ENCODE measurements at places on chromosomes 12 and 14.

DNA sequence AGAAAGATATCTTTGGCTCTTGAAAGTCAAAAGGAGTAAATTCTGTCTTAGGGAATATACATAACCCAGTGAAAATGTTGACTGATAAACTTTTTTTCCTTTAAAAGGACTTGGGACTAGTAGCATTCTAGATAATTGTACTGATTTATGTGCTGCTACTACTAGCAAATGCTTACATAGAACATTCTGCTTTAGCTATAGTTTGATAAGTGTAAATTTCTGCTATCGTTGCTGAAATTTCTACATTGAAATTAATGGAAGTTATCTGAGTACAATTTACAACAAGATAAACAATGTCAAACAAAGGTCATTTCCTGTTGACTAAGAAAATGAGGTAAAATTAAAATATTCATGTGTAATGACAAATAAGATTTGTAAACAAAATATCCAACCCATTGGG is 48.3 kb upstream of the CNTN1 start:
- no peak for DNase-seq

DNA sequence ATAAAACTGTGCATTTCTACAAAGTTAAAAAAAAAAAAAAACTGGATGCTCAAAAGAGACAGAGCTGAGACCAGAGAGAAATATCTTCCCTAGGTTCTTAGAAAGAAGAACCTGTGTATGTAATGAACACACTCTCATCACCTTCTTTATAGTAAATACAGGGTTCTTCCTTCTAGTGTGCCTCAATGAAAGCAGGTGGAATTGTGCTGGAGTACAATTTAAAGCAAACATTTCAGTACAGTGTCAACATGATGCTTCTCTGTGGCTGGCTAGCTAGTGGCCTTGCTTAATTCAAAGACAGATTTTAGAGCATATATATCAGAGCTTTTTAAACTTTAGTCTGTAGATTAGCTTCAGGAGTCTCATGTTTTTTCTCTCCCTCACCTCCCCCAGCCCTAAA is 249.8 kb upstream of the ARHGAP5 start:
- no peak for DNase-seq

DNA sequence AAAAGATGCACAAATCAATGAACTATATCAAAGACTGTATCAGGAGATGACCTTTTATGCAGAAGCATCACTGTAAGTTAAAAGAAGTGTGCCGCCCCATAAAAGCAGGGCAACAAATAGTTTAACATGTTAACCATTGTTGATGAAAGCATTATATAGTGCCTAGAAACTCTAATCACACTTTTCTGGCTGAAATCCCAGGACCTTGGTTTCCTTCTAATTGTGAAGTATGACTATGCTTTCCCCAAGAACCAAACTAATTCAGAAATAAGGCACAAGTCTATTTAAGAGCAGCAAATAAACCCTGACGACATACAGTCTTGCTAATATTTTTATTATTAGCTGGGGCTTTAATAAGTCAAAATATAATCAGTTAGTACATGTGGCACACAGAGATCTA is 21.7 kb downstream of the RACGAP1 start:
- DNase-seq, result no peak

GRCh38 chr12:62643486-62643885 is 176.9 kb downstream of the MON2 start:
- DNase-seq, result no peak

- DNase-seq, result no peak
Measured at GRCh38 chr12:7047306-7047705, 13.2 kb upstream of the C1S start.

GRCh38 chr12:119113496-119113986 is 65.2 kb upstream of the HSPB8 start:
- DNase-seq, result no peak

GRCh38 chr12:107242189-107242588 is 148.8 kb upstream of the CRY1 start:
- no peak for DNase-seq

- peak; percentile 33 for DNase-seq
Measured at GRCh38 chr14:92122351-92122677, 545 bp downstream of the CPSF2 start.

DNA sequence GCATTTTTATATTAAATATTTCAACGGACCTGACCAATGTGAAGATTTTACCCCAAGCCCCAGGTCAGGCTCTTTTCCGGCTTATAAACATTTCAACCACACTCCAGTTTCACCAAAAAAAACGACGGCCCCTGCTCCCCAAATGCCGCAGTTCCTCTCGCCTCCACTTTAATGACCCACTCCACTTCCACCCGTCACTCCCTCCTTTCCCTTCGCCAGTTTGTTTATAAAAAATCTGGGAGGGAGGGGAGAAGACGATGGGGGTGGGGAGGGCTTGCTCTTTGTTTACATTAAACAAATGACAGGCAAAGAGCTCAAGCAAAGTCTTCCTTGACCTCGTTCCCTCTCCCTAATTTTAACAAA is 5.4 kb downstream of the SIX6 start:
- no peak for DNase-seq

GRCh38 chr12:49019443-49020324 is 1.1 kb upstream of the PRKAG1 start:
- peak; percentile 52 for DNase-seq

GRCh38 chr12:13082861-13083260 is 20.6 kb downstream of the GSG1 start:
- no peak for DNase-seq

- no peak for DNase-seq
Measured at GRCh38 chr12:12491606-12492005, 71.1 kb downstream of the DUSP16 start.

- DNase-seq, result no peak
Measured at GRCh38 chr12:40183715-40184114, 41.1 kb upstream of the LRRK2 start.

GRCh38 chr12:1811281-1811947 is 9.0 kb upstream of the LRTM2 start:
- no peak for DNase-seq

- DNase-seq, result peak; percentile 80
Measured at GRCh38 chr12:23536293-23536692, 413.2 kb downstream of the SOX5 start.

- no peak for DNase-seq
Measured at GRCh38 chr12:8913702-8914032, 642 bp upstream of the PHC1 start.

- peak; percentile 10 for DNase-seq
Measured at GRCh38 chr14:31934767-31935266, 142.3 kb upstream of the ARHGAP5 start.

DNA sequence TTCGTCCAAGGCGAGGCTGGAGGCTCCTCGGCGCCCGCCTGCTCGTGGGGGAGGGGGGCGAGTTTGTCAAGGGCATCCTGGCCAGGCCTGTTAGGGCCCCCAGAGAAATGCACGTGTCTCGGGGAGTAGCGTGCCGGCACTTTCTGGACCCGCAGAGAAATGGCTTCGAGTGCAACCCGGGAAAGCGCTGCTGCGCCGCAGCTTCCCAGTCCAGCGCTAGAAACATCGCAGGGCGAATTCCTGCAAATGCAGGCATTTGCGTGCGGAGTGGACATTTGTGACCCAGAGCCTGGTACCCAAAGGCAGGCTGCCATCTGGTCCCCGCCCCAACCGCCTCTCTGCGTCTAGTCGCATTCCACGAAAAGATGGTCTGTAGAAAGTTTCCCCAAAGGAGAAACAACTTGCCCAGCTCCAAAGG is 756 bp downstream of the LGR5 start:
- no peak for DNase-seq

Measured in GM12865 (cell line).